ENCODE measurements at places on chromosomes 3 and 15.

DNA sequence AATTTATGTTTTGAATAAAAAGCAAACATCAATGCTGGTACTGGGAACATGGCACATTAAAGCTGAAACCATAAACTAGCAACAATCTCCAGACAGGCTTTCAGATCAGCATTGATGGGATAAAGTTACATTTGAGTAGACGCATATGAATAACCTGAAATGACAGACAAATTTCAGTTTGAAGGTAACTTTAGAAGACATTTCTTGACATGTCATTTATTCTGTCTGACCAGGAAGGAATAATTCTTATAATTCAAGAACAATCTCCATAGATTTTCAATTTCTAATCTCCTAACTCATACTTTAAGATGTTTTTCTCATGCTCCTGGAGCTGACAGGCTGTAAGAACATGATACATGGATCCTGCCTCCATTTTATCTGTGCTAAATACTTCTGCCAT is 69.8 kb downstream of the PLCH1 start:
- no peak for DNase-seq

DNA sequence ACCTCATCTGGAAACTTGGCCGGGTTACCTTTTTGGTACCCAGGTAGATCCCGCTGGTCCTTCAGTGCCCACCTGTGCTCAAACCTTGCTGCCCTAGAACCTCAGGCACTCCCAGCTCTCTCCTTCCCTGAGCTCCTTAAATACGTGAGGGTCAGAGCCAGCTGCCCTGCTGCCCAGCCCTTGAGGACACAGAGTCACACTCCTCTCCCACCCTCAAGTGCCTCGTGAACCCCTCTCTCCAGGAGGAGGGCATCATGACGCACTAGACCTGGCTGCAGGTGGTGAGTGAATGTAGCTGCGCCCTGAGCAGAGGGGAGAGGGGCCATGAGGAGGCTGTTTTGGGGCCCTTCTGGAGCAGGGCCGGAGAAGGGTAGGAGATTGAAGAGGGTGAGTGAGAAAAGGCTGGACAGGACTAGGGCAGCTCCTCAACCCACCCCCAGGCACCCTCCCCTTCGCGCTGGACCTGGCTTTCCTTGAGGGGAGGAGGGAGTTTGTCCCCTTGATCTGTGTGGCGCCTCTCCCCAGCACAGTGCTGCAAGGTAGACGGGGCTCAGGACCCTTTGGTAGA is 941 bp downstream of the SLC12A8 start:
- DNase-seq = no peak

DNA sequence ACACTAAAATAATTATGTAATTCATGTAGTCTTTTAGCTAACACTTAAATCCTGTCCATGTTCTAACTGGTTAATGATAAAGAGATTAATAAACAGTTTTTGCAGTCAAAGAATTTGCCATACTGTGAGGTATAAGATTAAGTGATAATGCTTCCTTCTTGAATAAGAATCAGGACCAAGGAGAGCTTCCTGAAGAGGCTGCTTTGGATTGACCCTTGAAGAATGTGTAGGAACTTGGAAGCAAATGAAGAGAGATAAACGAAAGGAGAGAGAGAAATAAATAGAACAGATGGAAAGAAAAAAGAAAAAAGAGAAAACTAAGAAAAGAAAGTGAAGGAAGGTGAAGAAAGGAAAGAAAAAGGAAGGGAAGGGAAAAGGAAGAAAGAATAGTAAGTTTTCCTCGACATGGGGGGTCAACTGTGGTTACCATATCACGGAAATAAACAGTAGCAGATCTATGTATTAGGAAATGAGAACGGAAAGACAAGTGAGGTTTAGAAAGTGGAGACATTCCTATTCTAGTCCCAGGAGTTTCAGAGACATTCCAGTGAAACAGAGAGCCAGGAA is 539.8 kb downstream of the FGF12 start:
- DNase-seq = no peak

DNA sequence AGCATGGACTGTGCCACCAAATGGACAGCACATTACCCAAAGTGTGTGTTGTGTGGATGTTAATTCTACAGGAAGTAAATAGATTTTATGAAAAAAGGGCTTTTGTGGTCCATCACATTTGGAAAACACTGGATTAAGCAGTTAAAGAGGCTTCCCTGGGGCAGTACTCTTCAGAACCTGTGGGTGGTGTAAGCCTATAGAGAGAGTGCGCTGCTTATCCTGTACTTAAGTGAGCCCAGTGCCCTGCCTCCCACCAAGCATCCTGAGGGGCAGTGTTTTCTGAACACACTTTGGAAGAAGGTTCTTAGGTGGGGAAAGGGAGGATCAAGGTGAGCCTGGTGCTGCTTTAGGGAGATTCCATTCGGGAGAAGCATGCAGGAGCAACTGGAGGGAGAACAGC is 10.9 kb downstream of the TTLL3 start:
- DNase-seq = no peak

- no peak for DNase-seq
These were observed 154.0 kb upstream of the SYNPR start for GRCh38 chr3:63124090-63124489.

DNA sequence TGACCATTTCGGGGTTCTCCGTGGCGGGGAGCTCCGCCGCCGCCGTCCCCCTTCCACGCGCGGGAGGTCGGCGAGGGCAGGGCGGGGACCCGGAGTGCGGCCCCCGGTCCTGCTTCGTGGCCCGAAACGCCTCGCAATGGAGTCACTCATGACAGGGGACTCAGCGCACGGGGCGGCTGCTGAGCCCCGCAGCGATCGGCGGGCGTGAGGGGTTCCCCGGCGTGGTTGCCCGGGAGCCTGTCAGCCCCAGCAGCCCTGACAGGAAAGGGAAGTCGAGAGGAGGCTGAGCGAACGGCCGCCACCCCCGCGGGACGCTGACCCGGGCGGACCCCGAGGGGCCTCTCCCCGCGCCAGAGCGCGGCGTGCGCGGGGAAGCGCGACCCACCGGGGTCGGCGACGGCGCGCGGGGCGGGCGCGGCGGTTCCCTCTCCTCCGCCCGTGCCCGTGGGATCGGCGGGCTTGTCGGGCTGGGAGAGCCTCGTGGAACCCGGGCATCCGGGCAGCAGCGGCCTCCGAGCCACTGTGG is 564 bp upstream of the PIGZ start:
- DNase-seq = no peak

DNA sequence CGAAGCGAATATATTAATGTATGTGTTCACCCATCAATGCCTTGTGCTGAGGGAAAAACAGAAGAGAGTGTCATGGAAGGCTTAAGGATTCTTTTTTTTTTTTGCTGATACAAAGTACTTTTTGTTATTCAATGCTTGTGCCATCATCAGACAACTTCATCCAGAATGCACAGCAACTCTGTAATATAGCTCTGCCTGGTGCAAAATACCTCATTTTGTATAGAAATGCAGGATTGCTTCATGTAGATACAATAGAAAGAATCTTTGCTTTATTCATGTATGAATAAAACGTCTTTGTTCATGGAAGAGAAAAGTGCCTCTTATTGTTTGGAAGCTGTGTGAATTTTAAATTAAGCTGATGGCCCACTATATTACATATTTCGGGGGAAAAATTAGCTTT is 62.9 kb downstream of the SH3GL3 start:
- DNase-seq = no peak

GRCh38 chr3:4655145-4656045 is 162.2 kb downstream of the ITPR1 start:
- no peak for DNase-seq

GRCh38 chr3:181176601-181177000 is 187.1 kb upstream of the DNAJC19 start:
- DNase-seq = no peak

GRCh38 chr3:184155644-184156521 is 706 bp downstream of the DVL3 start:
- peak; percentile 82 for DNase-seq

- DNase-seq = no peak
These were observed 81.5 kb downstream of the SLC25A26 start for GRCh38 chr3:66302288-66302687.

DNA sequence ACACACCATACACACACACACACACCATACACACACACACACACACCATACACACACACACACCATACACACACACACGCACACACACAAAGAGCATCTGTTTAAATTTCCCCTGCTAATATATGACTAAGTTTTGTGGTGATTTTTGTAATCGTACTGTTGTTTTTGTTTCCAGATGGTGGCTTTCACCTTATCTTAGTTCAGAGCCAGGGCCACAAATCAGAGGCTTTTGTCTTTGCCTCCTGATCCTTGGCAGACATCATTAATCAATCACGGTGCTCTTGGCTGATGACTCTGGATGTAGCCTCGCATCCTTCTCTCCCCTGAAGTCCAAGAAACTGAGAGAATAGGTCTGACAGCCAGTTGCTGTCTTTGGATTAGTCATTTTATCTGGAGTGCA is 52.1 kb downstream of the EDEM1 start:
- no peak for DNase-seq

DNA sequence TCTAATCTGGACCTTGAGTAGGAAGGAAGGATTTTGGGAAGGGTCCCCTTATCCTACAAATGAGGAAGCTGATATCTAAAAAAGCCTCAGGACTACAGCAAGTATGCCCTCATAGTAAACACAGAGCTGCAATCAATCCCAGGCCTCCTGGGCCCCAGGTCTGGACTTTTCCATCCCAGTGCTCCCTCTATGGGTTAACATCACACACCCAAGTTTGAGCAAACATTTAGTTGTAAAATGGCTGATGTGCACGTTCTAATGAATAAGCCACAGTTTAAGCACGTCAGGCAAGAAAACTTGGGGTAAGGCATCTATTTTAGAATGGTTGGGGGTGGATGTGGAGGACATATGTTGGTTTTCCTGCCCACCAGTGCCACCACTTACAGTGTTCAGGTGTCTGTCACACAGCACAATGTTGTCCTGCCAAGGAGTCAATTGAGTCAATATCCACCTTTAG is 44.3 kb upstream of the UBE2E1 start:
- DNase-seq = no peak

GRCh38 chr3:128492671-128493569 is at the start of gene GATA2:
TSS of gene GATA2 (minus strand) at chr3:128493201. CDS start at chr3:128487031, 6,170 bp downstream.
- DNase-seq = peak; percentile 70

DNA sequence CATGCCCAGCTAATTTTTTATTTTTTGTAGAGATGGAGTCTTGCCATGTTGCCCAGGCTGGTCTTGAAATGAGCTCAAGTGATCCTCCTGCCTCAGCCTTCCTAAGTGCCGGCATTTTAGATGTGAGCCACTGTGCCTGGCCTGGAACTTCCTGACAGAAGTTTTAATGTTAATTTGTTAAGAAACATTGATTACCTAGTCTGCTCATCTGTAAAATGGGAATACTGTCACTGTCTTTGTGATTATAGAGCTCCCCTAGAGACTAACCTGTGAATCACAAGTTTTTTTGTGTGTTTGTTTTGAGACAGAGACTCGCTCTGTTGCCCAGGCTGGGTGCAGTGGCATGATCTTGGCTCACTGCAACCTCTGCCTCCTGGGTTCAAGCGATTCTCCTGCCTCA is 4.3 kb upstream of the EIF3J start:
- DNase-seq = no peak

DNA sequence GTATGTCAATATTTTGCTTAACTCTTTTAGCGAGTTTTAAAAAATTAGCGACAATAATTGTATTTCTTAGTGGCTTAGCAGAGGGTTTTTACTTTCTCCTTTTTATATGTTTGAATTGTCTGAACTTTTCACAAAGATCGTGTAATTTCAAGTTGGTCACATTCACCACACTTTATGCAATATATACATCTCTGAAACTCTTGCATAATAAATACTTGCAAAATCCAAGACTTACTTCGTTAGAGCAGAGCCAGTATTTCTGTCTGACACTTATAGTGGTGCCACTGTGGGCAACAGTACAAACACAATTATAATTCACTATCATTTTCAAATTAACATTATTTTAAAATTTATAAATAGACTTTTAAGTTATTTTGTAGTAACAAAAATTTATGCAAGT is 62.0 kb downstream of the SUCNR1 start:
- DNase-seq = no peak

DNA sequence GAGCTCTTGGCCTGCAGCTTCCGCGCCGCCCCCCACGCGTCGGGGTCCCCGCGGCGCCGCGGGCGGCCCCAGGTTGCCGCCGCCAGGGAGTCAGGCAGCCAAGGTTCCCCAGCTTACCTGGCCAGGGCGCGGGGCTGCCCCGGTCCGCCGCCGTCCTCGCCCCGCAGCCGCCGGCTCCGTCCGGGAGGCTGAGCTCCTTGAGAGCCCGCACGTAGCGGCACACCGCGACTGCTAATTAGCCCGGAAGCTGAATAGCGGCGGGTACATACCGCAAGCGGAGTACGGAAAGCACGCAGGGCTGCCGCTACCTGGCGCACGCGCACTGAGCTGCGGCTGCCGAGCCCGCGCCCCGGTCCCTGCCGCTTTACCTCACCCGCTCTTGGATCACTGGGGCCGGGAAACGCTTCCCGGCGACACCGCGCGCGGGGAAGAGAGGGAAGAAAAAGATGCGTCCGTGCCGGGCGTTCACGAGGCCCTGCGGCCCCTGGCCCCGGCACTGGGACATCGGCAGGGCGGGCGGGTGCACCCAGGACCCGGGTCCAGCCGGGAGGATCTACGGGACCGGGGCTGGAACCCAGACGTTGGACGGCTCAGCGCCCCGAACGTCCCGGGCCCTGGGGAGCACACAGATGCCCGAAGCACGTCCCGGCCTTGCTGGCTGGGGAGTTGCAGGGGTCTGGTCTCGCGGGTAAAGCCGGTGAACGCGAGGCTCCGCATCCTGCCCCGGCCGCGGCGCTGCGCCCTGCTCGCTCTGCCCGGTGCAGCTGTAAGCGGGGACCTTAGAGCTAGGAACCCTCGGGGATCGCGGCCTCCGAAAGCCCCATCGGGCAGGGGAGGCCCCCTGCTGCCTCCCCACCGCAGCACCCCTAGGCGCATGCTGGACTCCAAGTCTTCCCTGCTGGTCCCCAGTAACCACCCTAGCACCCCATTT is at the start of gene GOLGA8B:
Gene GOLGA8B (minus strand): TSS at position 253 of the 931 bp plus-strand sequence. CDS start 47,739 bp downstream, outside the sequence.
- peak; percentile 82 for DNase-seq

GRCh38 chr3:37441689-37442088 is 267.3 kb upstream of the LRRFIP2 start:
- no peak for DNase-seq

DNA sequence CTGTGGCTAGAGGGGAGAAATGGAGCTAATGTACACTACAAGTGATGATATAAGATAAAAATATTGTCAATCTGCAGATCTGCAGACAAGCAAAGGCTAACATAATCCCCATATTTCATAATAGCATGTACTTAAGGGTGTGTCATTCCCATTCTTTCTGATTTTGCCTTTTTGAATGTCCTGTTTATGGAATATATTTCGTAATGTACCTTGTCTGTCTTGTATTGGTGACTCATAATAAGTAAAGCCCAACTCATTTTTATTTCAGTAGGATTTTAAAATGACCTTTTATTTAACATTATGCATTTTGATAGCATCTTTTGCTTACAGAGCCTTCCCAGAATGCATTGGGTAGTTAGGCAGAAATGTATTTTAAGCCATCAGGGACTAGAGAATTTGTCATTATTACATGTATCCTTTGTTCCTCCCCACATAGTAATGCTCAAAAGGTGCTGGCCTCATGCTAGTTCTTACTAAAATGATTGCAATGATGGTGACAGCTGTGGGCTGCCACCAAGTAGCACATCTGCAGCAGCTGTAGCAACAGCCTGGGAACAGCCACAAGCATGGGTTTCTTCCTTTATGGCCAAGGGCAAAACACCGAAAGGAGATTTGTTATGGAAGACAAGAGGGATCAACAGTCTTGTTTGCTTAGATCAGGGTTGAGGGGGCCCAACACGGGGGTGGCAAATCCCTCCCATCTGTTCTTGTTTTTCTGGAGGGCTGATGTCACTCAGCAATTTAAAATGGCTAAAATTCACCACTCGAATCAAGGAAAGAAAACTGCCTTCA is 188.5 kb downstream of the CADPS start:
- no peak for DNase-seq

Data from cardiac septum (tissue), 1 donor.